Non-pigmented ciliary epithelial cell (primary cell): ENCODE measurements at places on chromosomes 16 and 17.

DNA sequence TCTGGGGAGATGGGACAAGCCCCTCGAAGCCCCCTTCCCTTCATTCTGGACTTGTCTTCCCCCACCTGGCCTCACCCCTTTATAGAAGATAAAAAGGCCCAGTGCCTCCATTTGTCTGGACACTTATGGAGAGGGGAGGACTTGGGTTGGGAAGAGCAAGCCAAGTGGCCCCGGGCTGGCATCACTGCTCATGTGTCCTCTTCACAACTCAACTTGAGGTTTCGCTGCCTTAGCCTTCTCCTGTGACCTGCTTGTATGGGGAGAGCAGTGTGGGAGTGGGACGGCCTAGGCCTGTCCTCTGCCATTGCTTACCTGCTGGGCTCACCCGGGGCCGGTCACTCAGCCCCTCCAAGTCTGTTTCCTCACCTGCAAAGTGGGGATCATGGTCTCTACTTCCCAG is 1.4 kb downstream of the PAQR4 start:
- no peak for DNase-seq

GRCh38 chr17:6800422-6801027 is 24.5 kb downstream of the FBXO39 start:
- DNase-seq = no peak

GRCh38 chr16:58074657-58075056 is 49.1 kb downstream of the MMP15 start:
- no peak for DNase-seq

DNA sequence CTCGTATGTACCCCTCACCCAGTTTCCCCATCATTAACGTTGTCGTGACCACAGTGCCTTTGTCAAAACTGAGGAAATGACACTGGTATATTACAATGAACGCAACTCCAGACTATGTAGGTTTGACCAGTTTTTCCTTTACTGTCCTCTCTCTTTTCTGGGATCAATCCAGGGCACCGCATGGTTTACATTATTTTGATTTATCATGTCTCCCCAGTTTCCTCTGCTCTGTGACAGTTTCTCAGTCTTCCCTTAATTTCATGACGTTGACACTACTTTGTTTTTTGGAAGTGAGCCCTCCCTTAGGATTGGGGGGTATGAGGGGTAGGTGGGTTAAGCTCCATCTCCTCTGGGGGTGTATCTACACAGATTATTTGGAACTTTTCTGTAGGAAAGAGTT is 76.1 kb upstream of the LGALS9 start:
- DNase-seq = no peak

GRCh38 chr17:6671431-6671830 is 19.9 kb downstream of the C17orf100 start:
- no peak for DNase-seq

GRCh38 chr16:50253514-50253910 is 12.8 kb upstream of the ADCY7 start:
- DNase-seq = no peak

DNA sequence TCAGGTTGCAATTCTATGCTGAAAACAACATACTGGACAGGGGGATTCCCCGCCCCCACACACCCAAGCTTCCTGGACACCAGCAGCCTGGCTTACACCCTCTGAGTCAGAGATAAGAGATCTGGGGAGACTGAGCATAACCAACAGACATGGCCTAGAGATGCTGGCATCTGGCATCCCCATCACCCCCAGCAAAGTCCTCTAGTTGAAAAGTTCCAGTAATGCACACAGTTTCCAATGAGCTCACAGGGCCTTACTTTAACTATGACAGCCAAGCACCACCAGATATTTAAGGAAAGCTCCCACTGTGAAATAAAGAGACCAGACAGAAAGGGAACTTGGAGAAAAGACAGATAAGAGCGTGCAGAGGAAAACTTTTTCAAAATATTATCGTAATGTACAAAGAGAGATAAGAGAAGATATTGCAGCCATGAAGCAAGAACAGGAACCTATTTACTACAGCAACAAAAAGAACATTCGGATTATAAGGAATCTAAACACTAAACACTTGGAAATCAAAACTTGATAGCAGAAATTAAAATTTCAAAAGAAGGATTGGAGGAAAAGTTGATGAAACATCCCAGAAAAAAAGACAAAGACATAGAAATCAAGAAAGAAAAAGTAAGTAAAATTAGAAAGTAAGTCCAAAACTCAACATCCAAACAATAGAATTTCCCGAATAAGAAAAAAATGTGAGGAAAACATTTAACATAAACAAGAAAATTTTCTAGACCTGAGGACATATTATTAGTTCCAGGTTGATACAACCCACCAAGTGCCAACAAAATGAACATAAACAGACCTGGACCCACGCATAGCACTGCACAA is 17.2 kb upstream of the ALOX15 start:
- DNase-seq = peak; percentile 71

- DNase-seq = no peak
Measured at GRCh38 chr17:81491761-81492160, 20.8 kb downstream of the ACTG1 start.

DNA sequence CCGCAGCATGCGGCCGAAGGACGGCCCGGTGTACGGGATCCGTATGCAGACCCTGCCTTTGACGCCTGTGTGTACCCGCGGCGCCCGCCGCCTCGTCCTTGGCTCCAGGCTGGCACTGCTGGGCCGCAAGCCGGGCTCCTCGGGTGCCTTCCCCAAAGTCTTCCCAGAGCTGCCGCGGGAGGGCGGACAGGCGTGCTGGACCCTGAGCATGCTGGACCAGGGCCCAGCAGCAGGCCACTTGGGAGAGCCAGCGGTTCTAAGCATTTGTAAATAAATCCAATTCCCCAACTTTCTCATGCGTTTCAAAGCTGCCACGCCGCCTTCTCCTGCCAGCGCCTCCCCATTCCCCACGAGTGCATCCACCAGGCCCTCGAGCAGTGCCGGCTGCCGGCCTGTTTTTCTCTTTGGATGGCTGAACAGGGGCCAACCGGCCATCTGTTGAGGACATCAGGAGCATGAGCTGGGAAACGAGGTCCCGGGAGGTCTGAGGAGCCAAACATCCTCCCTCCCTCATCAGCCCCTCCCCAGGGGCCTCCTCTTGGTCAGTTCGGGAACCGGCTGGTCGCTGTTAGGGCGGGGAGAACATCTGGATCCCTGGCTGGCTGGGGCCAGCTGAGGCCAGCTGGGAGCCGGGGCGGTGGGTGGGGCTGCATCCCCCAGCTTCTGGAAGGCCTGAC is 20.5 kb upstream of the PABPN1L start:
- DNase-seq = no peak

- DNase-seq = no peak
Measured at GRCh38 chr16:60648290-60648689, 1387.9 kb downstream of the CDH8 start.

- DNase-seq = no peak
Measured at GRCh38 chr16:77961814-77962213, 60.5 kb upstream of the CLEC3A start.

- DNase-seq = no peak
Measured at GRCh38 chr16:30628628-30629540, 18.7 kb upstream of the ZNF689 start.

DNA sequence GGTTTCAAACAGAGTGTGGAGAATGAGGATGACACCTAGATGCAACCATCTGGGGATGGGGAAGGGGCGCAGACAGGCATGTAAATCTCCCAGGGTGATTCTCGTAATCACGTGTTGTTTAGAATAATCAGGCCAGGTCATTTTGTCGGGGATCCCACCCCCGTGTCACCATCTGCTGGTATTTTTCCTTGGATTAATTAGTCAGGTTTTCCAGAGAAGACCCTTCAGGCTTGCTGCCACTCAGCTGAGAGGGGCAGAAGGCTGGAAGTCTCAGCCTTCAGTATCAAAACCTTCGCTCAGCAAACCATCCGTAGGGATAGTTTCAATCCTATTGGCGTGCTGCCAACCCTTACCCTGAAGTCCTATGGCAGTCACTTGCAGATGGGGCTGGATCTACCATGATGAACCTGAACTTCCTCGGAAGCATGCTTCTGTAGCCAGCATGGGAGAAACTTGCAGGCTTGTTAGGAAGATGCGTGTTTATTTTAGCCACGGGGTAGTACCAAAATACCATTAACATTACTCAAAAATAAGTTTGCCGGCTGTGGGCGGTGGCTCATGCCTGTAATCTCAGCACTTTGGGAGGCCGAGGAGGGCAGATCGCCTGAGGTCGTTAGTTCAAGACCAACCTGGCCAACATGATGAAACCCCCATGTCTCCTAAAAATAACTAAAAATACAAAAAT is 7.5 kb upstream of the ADCY9 start:
- DNase-seq = peak; percentile 28

DNA sequence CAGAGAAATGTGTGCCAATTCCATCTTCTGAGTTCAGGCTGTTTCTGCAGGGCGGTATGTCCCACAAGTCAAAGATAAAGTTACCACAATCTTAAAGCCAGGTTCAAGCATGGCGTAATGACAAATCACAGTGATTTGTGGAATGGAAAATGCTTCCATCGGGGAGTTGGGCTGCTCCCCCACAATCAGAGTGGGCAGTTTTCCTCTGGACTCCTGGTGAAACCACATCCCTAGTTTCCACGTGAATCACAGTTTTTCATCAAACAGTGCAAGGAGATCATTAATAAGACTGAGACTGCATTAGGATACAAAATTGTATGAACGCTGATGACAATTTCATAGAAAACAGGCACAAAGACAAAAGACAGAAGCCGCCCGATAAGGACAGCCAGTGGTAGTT is 3.6 kb downstream of the LITAF start:
- peak; percentile 24 for DNase-seq

- DNase-seq = no peak
Measured at GRCh38 chr17:34798581-34798980, 162.7 kb downstream of the CCT6B start.

GRCh38 chr17:34980681-34981537 is 597 bp downstream of the LIG3 start:
- no peak for DNase-seq

GRCh38 chr17:40340880-40341807 is 23.4 kb downstream of the GJD3 start:
- DNase-seq = no peak

- DNase-seq = no peak
Measured at GRCh38 chr17:12789075-12789480, 220 bp upstream of the ARHGAP44 start.

DNA sequence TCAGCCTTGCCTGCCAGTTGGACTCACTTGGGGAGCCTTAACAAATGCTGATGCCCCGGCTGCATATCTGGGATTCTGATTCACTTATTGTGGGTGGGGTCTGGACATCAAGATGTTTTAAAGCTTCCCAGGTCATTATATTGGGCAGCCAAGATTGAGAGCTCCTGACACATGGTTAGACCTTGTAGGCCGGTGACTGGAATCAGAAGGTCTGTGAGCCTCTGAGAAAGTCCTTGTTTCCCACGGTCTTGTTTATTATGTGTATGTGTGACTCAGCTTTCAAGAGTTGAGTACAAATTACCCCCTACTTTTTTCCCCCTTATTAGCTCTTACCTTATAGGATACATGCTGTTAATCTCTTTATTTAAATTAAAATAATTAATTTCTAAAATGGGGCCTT is 103.5 kb downstream of the ABCC1 start:
- DNase-seq = no peak

DNA sequence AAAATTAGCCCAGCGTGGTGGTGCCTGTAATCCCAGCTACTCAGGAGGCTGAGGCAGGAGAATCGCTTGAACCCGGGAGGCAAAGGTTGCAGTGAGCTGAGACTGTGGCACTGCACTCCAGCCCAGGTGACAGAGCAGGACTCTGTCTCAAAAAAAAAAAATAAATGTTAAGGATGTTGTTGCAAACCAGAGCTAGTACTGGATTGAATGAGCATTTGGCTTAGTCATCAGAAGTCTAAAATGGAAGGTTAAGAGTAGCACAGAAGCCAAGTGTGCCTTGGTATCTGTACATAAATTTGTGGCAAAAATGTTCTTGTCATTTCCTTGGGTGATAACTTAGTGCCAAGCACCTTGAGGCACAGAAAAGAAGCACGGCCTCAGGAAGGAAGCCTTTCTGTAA is 50.6 kb upstream of the MED9 start:
- DNase-seq = no peak

GRCh38 chr17:58156839-58157803 is 8.9 kb downstream of the OR4D1 start:
- DNase-seq = no peak

DNA sequence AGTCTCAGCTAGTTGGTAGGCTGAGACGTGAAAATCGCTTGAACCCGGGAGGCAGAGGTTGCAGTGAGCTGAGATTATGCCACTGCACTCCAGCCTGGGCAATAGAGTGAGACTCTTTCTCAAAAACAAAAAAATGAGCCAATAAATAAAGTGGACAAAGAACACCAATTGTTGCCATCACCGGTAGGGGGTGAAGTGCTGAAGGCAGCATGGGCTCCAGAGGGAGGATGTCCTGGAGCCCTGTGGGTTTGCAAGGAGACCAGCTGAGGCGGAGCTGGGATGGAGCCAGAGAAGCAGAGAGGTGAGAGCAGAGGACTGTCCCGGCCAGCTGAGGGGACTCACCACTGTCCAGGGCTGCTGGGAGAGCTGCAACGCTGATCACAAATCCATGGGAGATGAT is 13.8 kb downstream of the CHST6 start:
- DNase-seq = no peak

DNA sequence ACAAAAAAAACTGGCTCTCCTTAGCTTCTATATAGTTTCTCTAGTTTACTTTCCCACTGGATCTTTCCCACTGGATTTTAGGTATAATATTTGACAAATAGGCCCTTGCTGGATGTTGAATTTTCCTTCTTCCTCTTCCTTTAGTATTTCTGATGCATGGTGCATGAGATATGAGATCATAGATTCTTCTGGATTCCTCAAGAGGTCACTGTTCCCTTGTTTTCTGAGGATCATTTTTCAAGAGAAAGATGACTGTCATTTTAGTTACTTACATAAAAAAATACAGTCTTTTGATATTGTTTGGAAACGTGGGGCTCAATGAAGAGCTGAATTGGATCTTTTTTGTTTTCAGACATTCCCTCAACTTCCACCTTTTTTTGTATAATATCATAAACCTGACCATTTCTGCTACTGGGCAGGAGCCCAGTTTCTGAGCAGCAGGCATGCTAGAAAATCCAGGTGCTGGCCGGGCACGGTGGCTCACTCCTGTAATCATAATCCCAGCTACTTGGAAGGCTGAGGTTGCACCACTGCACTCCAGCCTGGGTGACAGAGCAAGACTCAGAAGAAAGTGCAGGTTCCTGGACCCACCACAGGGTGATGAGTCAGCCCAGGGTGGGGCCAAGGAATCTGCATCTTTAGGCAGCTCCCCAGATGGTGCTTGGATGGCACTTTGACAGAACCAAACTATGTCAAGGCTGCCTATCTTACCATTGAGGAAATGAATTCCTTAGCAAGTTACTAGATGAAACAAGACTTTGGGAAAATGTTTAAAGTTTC is 70.3 kb downstream of the SDR42E1 start:
- DNase-seq = peak; percentile 31
